ENCODE measurements at places on chromosomes 7 and 10. TPM values are rescaled to one million over a fixed set of nuclear protein-coding genes. Genes with fewer than 3 reads are reported as not detected.

DNA sequence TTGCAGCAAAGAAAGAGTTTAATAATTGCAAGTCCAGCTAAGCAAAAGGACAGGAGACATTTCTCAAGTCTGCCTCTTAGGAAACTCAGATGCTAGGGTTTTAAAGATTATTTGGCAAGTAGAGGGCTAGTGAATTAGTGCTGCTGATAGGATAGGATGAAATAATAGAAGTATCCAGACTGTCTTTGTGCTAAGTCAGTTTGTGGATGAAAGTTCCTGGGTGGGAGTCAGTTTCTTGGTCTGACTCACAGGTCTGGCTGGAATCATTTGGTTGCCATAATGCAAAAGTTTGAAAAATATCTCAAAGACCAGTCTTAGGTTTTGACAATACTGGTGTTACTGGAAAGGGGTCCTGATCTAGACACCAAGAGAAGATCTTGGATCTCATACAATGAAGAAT lies 42.6 kb upstream of the INHBA start:
- no peak for DNase-seq

DNA sequence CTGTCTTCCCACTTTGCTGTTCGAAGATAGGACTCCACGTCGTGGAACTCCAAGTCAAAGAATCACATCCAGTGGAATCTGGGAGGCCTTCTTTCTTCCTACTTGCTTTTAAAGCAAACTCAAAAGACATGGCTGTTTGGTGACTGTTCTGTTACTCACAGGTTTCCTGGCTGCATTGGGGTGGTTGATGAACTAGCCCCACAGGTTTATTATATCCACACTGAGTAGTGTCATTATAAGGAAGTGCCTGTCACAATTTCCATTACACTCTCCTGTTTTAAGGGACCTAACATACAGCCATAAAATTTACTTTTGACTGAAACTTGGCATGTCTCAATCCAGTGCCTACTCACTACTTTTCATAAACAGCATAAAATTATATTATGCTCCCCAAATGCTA lies 287.3 kb upstream of the SP4 start:
- no peak for DNase-seq

PDE6C gene
- not detected for total RNA-seq

- DNase-seq, result no peak
Observed at GRCh38 chr7:137915266-137915665, 68.5 kb upstream of the DGKI start.

RAMP3 gene
- 9.7 TPM for total RNA-seq

- DNase-seq, result no peak
Observed at GRCh38 chr10:61903221-61903927, 1.9 kb downstream of the ARID5B start.

DNA sequence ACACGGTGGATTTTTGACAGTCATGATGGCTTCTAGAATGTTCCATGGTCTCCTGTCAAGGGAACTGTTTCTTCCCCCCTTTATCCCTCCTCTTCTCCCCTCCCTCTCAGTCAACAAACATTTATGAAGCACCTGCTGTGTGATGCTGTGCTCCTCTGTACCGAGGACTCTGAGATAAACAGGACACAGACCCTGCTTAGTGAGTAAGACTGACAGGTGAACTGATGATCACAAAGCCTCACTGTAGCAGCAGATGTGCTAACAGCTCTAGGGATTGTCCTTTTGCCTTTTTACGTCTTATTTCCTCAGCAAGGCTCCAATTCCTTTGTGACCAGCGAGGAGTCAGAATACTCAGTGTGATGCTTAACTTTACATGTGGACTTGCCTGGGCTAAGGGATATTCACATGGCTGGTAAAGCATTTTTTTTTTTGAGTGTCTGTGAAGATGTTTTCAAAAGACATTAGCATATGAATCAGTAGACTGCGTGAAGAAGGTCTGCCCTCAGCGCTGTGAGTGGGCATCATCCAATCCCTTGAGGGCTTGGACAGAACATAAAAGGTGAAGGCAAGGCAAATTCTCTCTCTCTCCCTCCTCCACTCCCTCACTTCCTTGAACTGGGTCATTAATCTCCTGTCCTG lies 170.1 kb downstream of the ADRA2A start:
- DNase-seq, result no peak

NCOA4 gene
- total RNA-seq, result 122 TPM

C10orf120 gene
- total RNA-seq, result not detected

CCL26 gene
- total RNA-seq, result not detected

DNA sequence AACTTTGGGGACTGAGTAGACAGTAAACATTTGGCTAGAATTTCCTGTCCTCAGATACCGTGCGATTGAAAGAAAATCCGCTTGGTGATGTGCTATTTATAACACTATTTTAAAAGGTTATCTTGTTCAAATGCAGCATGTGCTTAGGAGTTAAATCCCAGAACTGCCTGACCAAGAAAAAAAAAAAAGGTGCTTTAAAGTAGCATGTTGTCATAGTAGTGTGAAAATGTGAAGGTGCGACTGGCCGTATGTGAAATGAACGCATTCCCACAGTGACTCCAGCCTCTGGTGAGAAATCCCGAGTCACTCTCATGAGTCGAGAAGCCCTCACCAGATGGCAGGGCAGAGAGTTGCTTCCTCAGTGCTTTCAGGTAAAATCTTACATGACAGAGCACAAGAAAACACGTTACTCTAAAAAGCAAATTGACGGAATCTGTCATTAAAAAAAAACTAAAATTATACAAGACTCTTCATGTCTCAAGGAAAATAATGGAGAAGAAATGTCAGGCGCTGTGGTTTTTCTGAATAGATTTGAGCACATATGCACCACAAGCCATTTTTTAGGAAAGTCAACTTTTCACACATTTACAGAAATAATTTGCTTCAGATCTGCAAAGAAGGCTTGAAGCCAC lies 18.4 kb upstream of the KLF6 start:
- DNase-seq, result no peak

DNA sequence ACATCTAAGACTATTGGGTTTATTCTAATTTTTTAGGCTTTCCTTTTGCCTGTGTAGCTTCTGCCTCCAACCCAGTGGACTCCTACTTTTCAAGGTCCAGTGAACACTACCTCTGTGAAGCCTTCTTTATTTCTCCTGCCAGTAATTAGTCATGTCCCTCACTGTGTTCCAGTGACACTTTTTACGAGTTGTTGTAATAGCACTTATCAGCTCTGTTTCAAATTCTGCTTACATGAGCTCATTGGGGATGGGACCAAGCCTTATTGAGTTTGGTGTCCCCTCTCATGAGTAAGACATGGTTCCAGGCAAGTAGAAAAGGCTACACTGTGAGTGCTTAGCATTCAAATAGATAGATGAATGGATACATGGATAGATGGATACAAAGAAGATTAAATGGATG lies 184.6 kb downstream of the HIBADH start:
- DNase-seq, result no peak

DNA sequence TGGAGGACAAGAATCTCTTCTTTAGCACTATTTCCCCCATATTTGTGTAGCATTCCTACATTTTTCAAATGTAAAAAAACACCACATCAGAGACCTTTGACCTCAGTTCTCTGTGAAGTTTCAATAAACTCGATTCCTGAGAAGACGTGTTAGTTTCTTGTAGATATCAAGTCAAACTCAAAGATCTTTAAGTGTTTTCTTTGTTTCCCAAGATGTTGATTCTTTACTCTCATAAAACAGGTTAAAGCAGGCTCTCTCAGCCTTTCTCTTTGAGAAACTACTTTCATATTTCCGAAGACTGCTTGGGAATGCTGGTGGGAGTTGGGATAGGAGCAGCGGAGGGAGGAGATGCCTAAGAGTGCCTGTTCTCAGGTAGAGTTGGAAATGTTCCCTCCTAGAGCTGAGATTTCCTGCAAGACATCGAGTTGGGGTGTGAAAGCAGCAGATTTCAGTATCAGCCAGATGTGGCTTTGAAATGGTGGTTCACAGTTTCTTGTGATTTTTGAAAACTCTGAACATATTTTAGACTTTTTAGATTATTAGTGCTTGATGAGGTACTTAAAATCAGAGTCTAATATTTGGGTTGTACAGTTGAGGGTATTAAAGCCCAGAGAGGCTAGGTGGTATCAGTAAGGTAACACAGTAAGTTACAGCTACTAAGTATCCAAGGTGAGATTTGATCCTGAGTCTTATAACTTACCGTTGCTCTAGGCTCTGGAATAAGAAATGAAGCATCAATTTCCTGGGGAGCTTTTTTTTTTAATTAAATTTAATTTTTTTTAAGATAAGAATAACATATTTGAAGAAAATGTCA lies 13.9 kb downstream of the ADK start:
- no peak for DNase-seq

DNA sequence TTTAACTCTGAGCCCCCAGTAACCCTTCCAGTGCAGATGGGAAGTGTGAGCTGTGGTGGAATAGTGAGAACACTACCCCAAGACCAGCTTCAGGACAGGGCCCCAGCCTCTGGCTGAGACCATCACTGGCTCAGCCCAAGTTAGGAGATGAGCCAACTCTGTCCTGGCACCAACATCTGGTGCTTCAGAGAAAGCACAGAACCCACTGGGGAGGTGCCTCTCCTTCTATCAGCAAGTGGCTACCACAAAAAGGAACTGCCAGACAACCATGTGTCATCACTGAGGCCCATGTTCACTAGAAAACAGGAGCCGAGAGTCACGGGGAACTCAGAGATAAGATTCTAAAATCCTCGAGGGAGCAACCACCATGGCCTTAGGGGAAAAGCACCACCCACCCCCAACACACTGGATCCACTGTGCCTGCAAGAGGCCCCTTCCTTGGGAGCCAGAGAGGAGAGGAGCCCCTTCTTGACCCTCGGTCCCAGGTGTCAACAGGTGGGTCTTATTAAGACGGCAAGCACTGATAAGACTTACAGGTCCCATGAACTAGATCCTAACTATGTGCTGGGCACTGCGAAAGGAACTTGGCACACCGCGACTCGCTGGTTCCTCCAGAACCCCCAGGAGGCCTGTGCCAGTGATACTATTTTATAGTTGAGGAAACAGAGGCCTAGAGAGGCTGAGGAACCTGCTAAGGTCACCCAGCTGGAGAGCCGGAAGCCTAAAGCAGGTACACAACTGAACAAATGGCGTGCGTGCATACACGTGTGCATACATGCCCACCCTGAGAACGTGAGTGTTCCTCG lies 102.7 kb downstream of the FAM53B start:
- DNase-seq, result peak; percentile 11

DNA sequence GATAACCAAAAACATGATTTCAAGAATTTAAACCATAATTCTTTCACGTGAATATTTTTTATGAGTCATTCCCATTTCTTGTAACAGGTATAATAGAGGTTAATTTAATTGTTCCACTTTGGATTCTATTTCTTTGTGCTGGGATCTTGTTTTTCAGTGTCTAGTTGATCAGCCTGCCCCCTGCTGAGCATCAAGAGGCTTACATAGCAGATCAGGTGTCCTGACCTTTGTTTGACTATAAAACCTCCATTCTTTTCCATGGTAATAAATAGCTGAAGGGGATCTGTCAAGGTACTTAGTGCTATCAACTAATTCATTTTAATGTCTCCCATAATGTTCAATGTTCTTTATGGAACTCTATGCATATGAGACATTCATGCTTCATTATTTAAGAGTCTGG lies 4.9 kb downstream of the COL17A1 start:
- no peak for DNase-seq

ACHE gene
- 1.5 TPM for total RNA-seq

GRCh38 chr10:44647473-44647872 lies 262.6 kb upstream of the CXCL12 start:
- DNase-seq, result no peak

- DNase-seq, result no peak
Observed at GRCh38 chr10:61845196-61845949, 56.1 kb upstream of the ARID5B start.

DNA sequence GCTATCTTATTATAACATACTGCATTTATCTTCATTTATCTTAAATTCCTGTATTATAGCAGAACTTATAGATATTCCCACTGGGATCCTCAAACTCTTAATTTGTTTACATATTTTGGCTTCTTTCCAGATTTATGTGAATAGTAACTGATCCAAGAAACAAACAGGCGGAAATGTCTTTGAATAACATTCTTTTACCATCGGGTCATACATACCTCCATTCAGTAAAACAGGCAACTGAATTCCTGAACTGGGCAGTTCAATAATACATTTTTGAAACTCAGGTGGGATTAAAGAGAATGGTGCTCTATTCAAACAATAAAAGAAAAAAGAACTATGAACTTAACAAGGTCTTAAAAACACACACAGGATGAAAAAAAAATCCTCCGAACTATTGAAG lies 337.4 kb downstream of the CRPPA start:
- DNase-seq, result no peak

CRPPA gene
- 1.3 TPM for total RNA-seq

DNA sequence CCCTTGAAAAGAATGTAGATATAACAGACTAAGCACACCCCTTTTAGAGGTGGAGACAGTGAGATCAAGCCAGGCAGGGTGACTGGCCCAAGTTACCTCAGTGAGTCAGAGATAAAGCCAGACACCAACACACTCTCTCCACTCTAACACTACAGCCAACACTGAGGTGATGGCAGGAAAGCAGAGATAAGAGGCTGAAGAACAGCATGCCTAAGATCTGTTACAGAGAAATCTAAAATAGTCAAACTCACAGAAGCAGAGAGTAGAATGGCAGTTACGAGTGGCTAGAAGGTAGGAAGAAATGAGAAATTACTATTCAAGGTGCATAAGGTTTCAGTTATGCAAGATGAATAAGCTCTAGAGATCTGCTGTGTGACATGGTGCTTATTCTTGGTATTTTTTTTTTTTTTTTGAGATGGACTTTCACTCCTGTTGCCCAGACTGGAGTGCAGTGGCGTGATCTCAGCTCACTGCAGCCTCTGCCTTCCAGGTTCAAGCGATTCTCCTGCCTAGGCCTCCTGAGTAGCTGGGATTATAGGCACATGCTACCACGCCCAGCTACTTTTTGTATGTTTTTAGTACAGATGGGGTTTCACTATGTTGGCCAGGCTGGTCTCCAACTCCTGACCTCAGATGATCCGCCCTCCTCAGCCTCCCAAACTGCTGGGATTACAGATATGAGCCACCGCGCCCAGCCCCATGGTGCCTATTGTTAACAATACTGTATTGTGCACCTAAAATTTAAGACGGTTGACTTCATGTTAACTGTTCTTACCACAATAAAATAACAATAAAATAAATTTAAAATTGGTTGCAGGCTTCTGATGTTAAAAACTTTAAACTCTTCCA lies 28.7 kb downstream of the ICA1 start:
- no peak for DNase-seq

DNA sequence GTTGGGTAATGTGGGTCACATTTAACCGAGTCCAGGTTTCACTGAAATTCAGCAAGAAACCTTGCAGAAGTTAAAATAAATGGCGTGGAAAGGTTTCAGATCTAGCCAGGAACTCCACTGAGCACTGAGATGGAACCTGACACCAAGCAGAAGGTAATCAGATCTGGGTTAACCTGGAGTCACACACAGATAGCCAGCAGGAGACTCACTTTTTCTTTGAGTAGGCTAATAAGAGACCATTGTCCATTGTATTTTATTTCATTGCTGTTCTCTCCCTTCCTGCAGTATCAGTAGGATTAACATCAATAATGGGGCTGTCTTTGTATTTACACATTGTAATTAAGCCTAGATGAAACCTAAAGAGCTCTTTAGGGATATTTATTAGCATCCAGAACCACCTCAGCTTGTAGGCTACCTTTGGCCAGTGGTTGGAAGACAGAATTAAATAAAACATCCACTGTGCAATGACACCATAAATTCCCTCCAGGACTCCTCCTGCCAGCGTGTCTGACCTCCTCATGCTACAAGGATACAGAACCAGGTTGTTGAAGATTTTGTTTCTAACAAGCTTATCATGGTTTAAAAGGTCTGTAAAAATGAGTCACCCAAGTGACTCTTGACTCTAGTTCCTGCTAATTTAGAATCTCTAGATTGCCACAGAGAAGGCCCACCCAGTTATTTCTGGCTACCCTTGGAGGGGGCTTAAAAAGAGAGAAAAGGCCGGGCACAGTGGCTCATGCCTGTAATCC lies 151.1 kb downstream of the SORCS1 start:
- DNase-seq, result no peak

Data from esophagus squamous epithelium (tissue), 5 donors.